AG04449 (cell line): ENCODE measurements at places on chromosomes 11 and 22.

DNA sequence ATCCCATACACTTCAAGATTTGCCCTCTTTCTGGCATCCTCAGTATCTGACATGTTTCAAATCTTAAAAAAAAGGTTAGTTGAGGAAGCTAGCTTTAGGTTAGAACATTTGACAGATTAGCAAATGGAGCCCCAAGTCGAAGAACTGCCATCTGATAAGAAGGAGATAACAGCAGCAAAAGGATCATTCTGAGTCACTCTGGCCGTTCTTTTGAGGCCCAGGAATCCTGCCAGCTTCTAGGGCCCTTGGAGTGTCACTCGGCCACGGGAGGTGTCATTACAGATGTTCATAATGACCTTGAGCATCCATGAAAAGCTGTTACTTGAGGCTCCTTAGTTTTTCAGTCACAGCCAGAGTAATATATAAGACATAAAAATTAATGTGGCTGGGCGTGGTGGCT, 132.1 kb upstream of the RASSF10 start:
- no peak for DNase-seq

GRCh38 chr22:45006111-45006963, 3.5 kb downstream of the PHF21B start:
- DNase-seq: no peak

- no peak for DNase-seq
Measured at GRCh38 chr11:23099256-23099655, 239.0 kb upstream of the CCDC179 start.

GRCh38 chr22:29400576-29400975, 12.2 kb upstream of the AP1B1 start:
- DNase-seq: no peak

DNA sequence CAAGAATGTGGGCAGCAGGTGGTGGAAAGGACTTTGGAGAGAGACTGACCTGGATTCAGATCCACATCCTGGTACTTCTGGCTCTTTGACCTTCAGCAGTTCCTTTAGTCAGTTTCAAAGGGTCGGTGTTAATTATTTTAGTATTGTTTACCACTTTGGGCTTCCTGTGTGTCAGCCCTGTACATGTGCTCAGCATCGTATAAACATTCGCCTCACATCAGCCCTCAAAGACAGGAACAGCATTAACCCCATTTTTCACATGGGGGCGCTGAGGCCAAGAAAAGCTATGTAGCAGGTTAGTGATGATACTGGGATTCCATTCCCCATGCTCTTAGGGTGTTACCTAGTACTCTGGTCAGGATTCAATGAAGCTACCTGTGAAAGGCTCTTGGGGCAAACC, 72.1 kb upstream of the YWHAH start:
- no peak for DNase-seq

DNA sequence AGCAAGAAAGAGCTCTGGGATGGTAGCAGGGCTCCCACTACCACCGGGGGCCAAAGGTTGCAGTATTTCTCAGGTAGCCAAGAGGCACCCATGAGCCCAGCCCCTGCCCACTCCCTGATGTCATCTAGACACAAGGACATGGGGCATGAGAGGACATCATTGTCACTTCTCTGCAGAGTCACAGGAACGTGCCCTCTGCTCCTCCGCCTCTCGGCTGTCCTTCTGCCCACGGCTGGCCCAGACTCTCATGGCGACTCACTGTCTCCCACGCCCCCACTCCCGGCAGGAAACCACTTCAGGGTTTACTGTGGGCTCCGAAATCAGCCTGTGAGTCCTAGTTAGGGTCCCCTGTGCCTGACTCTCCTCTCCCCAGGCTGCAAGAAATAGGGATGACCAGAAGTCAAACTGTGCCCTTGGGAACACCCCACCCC, 1.8 kb upstream of the GAL start:
- no peak for DNase-seq

DNA sequence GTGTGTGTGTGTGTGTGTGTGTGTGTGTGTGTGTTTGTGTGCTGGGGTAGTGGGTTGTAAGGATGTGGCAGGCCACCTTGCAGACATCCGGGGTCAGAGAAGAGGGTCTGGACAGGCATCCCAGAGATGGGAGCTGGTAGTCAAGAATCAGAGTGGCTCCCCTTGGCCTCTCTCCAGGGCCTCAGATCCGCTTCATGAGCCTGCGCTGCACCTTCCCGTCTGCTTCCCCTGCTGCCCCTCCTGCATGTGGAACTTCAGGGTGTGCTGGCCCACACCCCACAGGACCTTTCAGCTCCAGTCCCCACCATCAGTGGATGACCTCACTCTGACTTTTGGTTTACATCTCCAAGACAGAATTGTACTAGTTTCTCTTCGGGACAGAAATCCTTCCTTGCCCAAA, 31.2 kb downstream of the TREH start:
- DNase-seq: no peak

DNA sequence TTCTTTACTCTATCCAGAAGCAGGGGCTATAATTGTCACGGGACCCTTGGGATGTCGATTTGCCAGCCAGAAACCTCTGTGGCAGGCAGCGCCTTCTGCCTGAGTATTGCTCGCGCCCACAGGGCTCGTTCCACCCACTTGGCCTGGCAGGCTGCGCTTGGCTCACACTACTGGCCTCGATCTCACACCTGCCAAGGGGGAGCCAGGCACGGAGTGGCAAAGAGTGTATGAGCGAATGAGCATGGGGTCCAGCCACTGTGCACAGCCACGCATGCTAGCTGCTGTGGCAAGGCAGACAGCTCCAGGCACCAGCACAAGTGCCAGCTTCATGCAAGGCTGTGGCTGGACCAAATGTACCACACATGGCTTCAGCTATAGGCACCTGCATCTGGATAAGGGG, 599.8 kb downstream of the DLG2 start:
- DNase-seq: no peak

DNA sequence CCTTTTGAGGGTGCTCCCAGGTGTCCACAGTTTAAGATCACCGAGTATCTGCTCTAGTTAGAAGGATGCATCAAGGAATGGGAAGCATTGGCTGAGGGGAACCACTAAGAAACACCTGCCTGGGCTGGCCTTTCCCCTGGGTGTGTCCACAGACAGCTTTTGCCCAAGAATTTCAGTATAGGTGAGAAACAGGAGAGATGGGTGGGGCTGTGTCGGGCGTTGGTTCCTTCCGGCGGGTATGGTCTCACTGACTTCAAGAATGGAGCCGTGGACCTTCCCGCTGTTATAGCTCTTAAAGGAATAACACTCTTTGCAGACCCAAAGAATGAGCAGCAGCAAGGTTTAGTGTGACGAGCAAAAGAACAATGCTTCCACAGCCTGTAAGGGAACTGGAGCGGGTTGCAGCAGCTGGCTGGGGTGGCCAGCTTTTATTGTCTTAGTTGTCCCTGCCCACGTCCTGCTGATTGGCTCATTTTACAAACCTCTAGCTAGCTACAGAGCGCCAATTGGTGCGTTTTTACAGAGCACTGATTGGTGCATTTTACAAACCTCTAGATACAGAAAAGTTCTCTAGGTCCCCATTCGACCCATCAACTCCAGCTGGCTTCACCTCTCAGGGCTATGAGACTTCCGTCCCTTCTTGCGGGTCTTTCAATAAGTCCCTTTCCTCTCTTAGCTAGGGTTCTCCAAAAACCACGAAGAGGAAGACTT, 2.4 kb downstream of the FADS1 start:
- no peak for DNase-seq

DNA sequence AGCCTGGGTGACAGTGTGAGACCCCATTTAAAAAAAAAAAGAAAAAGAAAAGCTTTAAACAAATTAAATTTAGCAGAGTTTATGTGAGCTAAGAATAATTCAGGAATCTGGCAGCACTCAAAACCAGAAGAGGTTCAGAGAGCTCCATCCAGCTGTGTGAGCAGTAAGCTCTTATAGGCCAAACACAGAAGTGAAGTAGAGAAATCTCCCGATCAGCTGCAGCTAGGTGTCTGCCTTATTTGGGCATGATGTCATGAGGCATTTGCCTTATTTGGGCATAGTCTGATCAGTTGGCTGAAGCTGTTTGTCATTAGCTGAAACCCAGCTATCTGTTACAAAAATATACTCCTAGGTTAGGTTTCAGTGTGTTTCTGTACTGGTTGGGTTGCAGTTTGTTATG, 8.2 kb downstream of the MS4A15 start:
- DNase-seq: no peak

DNA sequence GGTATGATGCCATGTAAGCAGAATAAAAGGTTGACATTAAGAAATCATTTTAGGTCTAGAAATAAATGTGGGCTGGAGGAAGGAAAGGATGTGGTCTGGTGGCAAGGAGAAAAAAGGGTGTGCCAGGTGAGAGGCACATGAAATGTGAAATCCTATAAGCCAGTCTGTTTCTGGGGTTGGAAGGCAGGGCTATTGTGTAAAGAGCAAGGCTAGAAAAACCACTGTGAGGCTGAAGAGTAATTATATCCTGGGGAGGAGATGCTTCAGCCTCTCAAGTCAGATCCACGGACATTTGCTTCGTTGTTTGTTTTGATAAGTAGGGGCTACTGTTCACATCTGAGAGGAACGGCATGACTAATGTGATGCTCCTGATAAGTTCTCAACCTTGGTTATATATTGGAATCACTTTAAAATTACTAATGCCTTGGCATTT, 77.5 kb upstream of the CTSC start:
- DNase-seq: no peak

DNA sequence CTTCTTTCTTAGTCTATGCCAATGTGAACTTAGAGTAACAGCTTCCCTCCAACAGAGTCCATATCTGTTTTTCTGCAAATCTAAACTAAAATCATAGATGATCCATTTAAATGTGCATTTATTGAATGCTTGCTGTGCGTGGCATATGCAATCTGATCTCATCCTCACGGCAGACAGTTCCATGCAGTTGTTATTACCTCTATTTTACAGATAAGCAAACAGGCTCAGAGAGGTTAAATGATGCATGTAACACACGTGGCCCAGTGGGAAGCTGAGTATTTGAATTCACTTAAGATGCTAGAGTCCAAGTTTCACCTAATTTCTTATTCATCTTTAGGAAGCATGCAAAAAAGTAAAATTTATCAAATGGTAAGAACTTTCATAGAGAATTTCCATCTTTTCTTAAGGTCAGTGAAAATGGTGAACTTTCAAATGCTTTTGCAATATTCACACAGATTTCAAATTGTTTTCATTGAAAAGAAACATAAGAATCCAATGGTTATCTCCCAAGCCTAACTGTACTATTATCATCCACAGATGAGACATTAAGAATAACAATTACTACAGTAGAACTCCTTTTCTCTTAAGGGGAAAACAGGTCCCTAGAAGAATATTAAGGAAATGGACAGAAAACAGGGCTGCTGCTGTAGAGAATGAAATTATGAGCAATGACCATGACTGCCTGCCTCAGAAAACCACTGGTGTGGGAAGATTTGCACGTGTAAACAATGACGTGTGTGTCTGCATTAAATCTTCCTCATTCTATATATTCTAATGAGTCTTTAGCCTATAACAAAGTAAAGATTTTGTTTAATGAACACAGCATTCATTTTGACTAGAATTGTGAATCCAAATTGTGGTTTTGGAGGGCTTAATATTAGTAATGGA, 1171.3 kb downstream of the LRRC4C start:
- DNase-seq: no peak

GRCh38 chr11:128182844-128183243, 404.5 kb downstream of the ETS1 start:
- DNase-seq: no peak

- DNase-seq: no peak
Measured at GRCh38 chr22:25627271-25627852, 62.9 kb downstream of the GRK3 start.

DNA sequence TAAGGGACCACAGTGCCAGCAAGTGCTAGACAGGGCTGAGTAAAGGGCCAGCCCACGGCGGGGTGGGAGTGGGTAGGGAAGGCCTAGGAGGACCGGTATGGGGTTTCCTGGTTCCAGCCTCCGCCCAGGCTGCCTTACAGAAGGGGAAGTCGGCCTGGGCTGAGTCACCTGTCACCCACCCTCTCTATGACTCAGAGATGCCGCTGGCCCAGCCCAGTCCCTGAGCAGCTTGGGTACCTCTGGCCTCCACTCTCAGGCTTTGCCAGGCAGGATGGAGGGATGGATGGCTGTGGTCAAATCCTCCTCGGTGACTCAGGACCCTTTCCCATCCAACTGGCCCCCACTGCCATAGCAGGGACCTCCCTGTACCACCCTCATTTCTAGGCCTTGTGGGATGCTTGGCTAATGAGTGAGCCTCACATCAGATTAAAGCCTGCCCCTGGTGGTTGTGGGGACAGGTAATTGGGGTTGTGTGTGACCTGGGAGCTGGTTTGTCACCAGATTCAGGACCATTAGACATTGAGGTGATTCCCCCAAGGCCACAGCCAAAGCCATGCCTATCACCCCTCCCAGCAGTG, 13.9 kb downstream of the SLC35E4 start:
- no peak for DNase-seq

GRCh38 chr11:107006076-107006833, 12.0 kb downstream of the GUCY1A2 start:
- DNase-seq: no peak

DNA sequence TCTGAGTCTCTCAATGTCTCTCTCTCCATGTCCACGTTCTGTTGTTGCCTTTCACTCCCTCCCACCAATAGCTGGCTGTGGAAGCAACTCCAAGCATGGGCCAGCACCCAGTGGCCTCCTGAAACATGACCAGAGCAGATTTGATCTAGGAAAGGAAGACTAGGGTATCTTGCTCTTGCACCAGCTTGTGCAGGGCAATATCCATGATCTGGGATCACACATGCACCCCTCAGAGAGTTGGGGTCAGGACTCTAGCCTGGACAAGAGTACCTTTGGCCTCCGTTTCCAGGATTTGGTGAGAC, 34.5 kb upstream of the RIC3 start:
- no peak for DNase-seq

DNA sequence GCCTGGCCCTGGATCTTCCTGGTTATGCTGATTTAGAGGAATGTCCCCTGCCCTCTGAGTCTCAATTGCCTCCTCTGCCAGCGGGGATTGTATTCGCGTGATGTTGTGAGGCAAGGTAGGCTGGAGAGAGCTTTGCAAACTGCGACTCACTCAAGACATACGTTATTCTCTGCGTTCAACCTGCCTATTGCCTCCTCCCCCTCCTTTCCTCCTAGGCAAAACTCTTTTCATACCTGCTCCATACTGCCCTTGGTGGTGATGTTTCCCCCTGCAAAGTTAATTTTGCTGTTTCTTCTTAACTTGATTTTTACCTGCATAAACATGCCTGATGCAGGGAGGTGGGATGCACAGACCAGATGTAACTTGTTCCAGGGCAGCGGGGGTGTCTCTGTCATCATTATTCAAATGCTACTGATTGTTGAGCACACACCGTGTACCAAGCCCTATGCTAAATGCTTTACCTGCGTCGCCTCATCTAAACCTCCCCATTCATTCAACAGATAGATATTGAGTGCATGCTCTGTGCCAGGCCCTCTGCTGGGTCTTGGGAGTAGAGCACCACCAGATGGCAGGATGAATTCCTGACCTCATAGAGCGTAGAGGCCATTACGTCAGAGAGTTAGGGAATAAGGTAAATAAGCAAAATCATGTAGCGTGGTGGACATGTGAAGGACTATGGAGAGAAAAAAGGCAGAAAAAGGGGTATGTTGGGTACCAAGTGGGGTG, 29.0 kb downstream of the SGSM1 start:
- no peak for DNase-seq

DNA sequence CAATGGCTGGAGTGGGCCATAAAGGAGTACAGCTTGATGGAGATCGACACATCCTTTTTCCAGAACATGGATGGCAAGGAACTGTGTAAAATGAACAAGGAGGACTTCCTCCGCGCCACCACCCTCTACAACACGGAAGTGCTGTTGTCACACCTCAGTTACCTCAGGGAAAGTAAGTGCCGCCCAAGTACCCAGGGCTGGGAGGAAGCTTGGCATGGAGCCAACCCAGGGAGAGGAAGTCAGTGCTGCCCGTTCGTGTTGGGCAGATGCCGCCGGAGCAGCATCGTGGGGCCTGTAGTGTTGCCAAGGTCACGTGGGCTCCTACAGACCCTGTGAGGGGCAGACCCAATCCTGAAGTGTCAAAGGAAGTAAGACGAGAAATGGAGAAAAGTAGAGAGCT, 78.9 kb downstream of the FLI1 start:
- no peak for DNase-seq
